ENCODE measurements at places on chromosomes 12 and 14.
A peak's percentile ranks its signal among the peaks of the same experiment; 100 is the strongest.

DNA sequence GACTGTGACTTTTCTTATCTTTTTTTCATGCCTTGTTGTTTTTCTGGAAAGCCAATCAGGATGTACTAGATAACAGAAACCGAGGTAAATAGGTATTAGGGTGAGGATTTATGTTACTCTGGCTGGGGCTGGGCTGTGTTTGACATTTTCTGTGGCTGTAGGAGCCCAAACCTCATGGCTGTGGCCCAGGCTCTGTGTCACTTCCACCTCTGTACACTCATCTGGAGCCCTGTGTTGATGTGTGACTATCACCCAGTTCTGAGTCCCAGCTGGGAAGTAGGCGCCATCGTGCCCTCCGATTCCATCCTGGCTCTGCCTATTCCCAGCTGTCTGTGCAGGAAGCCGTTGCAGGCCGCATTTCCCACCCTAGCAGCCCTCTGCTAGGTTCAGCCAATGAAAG is 1.6 kb upstream of the HHIPL1 start:
- DNase-seq, result no peak

- no peak for DNase-seq
Measured at GRCh38 chr12:127236491-127236890, 1030.5 kb upstream of the TMEM132C start.

GRCh38 chr12:106254724-106255123 is 6.9 kb upstream of the CKAP4 start:
- peak; percentile 49 for DNase-seq

DNA sequence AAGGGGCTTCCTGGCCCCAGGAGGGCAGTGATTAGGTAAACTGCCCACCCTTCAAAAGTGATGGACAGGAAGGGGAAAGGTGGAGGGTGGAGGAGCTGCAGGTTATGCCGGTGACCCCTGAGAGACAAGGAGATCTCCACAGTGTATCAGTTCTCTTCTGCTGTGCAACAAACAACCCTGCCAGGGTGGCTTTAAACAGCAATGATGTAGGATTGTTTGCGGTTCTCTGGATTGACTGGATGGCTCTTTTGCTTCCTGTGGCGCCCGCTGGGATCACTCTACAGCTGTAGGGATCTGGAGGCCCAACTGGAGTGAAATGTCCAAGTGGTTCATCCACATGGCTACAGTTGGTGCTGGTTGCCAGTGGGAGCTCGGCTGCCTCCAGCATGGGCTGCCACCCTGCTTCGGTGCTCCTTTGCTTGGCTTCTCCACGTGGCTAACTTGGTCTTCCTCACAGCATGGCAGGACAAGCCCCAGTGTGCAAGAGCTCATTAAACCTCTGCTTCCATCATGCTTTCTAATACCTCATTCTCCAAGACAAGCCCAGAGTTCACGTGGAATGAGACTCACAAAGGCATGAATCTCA is 8.6 kb upstream of the ANKRD9 start:
- no peak for DNase-seq

GRCh38 chr12:1924996-1925683 is 6.7 kb upstream of the CACNA2D4 start:
- peak; percentile 40 for DNase-seq

DNA sequence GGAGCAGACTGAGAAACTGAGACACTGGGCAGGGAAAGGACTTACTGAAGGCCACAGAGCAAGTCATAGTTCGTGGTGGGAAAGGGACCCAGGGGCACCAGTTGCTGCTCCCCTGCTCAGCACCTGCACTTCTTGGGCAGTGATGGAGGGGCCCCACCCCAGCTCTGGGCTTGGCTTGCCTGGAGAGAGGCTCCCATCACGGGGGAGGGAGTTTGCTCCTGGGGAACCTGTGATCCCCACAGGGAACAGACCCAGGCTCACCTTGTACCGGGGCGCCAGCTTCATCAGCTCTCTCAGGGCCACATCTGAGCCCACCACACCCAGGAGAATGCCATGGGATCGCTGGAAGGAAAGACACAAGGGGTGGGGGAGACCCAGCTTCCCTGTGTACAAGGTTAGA is 39.8 kb downstream of the CACNA2D4 start:
- peak; percentile 39 for DNase-seq

DNA sequence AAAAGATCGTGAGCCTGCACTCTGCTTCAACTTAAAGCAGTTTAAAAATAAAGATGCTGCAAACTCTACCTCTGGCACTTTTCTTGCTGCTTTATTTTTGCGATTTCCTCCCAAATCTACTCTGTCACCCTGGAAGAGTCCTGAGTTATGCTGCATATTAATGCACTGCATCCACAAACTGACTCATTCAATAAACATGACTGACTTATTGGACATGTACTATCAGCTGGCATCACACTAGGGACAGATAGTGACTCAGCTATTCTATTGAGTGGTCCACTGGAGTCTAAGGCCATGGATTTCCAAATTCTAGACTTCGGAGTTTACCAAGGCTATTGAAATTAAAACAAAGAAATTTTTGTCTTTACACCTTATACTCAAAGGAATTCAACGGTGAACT is 90.7 kb upstream of the PTPRR start:
- DNase-seq, result no peak

DNA sequence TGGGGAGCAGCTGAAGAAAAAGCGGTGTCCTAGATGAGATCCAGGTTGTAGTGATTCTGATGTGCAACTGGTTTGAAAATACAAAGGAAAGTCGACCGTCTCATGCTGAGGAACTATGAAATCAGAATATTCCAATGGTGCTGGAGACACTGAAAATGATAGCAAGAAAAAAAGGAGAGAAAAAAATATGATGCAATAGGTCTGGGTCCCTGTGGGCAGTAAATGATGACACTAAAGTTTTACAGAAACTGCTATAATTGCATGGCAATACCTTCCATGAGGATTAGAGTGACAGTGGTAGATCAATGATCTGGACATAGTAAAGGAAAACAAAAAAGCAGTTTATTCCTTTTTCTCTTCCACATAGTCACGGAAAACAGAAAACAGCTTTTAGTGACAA is 2.3 kb downstream of the PYM1 start:
- DNase-seq, result no peak

DNA sequence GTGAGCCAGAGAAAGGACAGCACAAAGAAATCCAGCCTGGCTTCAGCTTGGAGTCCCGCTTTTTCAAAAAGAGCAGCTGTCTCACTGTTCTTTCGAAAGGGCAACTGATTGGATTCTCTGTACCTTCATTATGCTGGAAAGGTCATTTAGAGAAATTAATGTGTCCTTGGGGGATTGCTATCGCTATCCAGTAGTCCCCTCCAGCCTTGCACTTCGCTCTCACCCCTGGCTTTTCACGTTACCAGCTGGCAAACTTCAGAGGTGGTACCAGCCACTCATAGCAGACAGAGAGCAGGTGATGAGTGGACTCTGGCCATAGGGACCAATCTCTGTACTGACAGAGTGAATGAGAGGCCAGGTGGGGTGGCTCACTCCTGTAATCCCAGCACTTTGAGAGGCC is 11.8 kb upstream of the NUAK1 start:
- DNase-seq, result no peak

DNA sequence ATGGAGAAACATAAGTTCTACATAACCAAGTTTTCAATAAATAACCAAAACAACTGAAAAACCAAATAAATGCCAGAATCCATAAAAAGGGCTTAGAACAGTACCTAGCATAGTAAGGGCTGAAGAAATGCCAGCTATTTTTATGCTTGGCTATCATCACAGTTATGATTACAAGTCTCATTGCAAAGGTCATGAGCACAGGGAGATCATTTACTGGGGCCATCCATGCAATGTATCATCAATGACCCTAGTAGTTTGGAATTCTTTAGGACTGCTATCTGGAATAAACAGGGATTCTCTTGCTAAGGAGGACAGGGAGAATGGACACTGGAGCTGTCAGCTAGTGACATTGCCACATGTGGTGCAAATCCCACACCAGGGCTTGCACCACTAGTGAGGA is 92.5 kb upstream of the NAP1L1 start:
- no peak for DNase-seq

- no peak for DNase-seq
Measured at GRCh38 chr14:100784523-100785337, 41.2 kb upstream of the MEG3 start.

DNA sequence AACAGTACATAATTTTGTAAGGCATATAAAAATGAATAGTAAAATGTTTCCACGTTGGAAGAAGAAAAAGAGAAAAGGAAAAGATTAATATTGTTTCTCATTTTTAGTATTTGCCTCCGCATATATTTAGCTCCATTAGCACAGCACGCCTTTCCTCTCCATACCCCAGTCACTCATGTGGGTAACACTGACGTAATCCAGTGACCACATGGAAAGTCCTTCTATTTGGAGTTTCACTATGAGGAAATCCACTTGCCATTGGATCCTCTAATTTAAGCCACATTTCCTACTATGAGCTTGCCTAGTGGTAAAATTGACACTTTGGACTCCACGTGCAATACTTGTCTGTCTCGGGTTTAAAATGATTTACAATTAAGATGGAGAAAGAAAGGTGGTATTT is 5.7 kb upstream of the SLCO1A2 start:
- DNase-seq, result no peak
